Activated gamma-delta T cell treated with anti-CD3 and anti-CD28 coated beads, Interleukin-2, amount 50 U/mL, for 16 hours (primary cell): ENCODE measurements at places on chromosomes 1 and 21.

DNA sequence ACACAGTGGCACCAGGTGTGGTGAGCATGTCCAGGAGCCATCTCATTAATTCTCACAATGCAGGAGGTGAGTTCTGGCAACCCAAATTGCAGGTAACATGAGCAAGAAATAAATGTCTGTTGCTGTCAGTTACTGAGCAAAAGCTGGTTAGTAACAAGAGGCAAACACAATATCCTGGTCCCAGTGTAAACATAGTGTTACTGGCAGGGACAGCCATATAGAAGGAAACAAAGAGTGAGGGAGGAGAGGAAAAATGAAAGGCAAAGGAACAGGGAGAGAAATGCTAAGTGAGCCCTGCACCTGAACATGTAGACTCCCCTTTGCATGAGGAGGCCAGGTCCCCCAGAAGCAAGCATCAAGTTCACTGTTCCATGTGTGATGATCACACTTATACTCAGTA is 203.6 kb downstream of the TRABD2B start:
- no peak for DNase-seq

GRCh38 chr1:110671361-110671760 is 3.4 kb downstream of the KCNA3 start:
- DNase-seq = no peak

DNA sequence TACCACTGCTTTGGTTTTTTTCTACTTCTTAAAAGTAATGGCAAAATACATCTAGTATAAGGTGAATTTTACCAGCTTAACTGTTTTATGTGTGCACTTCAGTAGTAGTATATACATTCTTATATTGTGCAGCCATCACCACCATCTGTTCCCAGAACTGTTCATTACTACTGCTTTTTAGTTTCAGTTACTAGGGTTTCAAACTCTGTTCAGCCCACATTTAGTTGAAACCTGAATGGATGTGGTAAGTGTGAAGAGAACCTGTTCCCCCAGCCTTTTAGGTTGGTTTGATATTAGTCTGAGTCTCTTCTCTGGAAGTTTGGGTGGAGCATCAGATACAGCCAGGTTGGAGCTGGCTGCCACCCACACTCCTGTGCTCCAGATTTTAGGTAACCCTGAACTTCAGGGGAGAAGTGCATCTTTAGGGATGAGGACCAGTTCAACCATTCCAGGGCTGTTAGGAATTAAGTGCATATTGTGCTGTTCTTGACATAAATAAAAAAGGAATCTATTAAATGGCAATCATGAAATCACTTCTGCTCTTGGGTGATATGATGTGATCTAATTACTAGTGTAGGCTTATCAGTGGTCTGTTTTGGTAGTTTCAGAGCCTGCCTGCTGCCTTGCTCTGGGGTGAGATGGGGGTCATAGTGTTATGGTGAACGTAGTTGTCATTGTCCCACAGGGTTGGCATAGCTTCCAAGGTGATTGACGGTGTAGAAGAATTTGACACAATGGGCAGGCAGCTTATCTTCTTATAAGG is 32.1 kb downstream of the URB2 start:
- no peak for DNase-seq

GRCh38 chr1:154967331-154967950 is 3.1 kb downstream of the SHC1 start:
- no peak for DNase-seq

DNA sequence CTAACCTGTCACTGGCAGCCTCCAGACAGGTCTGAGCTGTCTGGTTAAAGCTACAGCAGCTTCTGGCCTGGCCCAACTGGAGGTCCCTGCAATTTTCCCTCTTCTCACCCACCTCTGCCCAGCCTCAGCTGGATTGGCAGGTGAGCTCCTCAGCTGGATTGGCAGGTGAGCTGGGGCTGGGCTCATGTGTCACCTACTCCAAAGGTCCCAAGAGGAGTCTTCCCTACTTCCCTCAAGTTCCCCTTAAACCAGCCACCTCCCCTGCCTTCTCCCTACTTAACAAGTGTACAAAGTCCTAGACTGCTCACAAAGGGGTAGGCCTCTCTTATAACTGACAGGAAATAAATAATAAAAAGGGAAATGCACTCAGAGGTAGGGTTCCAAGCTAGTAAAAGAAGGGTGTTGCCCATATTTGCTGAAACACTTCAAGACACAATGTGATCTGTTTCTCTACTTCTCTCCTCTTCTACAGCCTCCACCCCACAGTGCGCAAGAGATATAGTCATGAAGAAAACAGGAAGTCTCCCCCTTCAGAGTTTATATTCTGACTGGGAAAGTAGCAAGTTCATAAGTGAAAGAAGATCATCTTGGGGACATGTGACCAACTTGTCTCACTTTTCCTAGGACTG is at the start of gene GPA33:
GPA33 (minus strand) TSS at position 64 of the 629 bp plus-strand sequence. CDS start 90 bp downstream, outside the sequence.
- no peak for DNase-seq

DNA sequence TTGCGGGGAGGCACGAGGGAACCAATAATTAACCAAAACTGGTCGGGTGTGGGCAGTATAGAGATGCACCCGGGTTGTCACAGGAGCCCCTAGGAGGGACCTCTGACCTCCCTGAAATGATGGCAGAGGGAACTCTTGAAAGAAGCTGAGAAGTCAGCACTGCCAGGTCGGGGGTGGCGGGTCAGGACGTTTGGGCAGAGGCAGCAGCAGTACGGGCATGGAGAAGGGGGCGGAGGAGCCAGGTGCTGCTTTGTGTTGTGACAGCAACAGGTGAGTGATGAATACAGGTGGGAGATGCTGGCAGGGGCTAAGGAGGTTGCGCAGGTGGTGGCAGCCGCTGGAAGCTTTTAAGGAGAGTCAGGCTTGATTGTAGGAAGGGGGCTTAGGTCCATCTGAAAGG is 11.7 kb downstream of the TNFRSF1B start:
- no peak for DNase-seq

GRCh38 chr1:195195423-195196057 is 1412.7 kb downstream of the KCNT2 start:
- DNase-seq = no peak

DNA sequence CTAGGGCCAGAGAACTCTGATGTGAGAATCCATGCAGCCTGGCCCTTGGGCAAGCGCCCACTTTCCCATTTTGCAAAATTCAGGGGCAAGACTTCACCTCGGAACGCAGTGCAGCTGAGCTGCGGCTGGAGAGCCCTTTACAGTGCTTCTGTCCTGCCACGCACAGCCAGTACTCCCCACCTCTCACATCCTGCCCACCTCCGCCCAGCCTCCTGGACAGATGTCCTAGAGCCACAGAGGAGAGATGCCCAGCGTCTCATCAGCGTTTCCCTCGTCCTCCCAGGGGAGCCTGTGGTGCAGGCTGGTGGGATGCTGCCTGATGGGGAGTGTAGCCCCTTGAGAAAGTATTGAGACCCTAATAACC is 29.6 kb downstream of the RUNX3 start:
- no peak for DNase-seq

DNA sequence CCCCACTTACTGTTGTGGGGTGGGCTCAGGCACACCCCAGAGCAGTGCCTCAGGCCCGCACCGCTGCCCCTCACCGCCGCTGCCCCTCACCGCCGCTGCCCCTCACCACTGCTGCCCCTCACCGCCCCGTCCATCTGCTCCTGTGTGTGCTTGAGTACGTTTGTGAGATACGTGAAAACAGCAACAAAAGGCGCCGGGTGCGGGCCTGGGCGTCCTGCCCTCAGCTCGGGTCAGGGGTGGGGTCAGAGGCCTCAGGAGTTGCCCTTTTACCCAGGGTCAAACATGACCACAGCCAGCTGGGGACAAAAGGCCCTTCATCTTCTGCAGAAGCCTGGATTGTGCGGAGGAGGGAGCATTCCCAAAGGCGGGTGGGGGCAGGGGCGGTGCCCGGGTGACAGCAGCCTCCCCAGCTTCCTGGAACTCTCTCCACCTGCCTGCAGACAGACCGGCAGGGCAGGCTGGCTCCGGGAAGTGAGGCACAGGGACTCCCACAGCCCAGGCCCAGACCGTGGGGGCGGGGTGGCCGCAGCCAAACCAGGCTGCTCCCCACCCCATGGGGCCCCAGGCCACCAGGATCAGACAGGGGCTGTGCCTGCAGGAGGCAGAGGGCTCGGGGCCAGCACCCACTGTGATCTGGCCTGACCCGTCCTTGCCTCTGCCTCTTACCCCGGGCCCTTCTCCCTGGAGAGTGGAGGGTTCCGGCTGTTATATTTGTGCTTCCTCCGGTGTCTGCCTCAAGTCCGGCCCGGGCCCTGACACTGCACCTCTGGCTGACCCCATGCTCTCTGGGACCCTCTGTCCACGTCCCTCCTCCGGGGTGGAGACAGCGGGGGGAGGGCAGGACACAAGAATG is 2.3 kb upstream of the VWA1 start:
- no peak for DNase-seq

DNA sequence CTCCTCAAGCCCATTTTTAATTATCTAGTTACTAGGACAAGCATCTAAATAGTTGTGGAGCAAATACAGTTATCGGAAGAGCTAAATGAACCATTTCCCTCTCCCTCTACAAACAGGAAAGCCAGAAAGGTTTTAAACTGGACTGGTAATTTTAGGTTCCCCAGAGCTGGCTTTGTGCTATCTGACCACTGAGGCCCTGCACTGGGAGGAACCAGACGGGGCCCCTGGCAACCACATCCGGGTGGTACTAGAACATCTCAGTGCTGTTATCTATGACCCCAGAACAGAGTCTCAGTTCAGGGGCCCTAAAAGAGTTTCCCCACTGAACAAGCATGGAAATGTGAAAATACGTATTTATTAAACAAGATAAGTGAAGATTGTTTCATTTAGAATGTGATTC is 7.7 kb upstream of the RSPH1 start:
- no peak for DNase-seq

- DNase-seq = no peak
Measured at GRCh38 chr1:209103092-209103491, 480.4 kb upstream of the CAMK1G start.

DNA sequence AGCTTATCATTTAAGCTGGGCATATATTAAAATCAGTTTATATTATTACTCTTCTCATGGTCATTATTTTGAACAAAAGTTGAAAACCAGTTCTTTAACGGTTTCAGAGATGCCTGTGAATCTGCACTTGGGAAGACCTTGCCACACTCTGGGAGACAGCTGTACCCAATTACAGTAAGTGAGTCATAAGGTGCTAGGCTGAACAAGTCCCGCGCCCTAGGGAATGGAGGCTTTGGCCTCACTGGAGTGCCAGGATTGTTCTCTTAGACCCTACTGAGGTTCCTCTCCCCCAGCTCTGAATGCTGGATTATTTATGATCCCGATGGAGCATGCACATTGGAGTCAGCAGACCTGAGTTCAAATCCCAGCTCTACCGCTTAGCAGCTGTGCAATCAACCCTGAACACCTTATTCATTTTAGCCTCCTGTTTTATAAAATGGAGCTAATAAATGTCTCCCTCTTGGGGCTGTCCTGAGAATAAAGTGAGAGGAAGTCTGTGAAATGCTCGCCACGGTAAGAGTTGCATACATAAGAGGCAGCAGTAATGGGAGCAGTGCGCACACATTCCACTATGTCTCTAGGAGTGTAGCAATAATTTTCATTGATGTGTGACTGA is 266.2 kb downstream of the FOXD2 start:
- no peak for DNase-seq

GRCh38 chr1:221430152-221430960 is 311.5 kb downstream of the DUSP10 start:
- DNase-seq = no peak

- no peak for DNase-seq
Measured at GRCh38 chr1:38671221-38671620, 188.4 kb downstream of the RRAGC start.

DNA sequence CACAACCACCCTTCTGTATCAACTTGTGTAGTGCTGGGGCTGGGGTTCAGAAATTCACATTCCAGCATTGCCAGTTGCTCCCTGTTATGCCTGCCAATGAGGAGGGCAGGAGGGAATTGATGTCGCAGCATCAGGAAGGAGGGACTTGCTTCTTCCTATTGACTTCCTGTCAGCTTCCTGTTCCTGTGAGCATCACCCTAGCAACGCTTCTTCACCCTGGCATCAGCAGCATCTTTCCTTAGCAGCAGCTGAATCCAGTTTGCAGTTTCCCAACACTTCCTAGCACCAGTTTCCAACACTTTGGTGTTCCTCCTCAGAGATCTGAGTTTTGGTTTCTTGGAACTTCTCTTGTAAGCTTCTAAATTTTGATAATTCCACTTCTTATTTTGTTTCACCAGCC is 8.9 kb upstream of the TRIM62 start:
- DNase-seq = no peak

DNA sequence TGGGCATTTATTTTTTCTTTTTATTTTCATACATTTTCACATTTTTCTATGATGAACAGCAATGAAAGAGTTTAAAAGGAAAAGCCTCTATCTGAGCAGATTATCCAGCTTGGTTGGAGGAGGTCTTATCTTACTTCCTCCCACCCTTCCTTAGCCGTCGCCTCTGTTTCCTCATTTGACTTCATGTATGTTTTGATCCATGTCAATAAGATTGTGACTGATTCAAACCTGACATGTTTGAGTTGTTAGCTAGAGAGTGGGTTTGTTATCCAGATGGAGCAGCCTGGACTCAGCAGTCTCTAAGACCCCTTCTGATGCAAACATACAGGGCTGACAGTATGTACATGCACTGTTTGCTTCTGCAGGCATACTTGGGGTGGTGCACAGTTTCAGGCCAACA is 31.2 kb downstream of the MACO1 start:
- DNase-seq = no peak

DNA sequence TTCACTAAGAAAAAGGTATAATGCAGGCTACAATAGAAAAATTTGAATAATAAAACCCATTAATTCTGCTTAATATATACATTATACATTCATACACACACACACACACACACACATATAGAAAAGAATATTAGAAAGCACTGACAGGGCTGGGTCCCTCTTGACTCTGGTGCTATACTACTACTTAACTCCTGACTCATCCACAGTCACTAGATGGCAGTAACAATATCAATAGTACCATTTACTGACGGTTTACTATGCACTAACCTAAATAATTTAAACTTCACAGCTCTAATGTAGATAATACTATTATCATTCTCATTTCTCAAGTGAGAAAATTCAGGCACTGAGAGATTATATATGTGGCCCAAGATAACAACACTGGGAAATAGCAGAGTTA is 87.5 kb downstream of the COP1 start:
- no peak for DNase-seq

DNA sequence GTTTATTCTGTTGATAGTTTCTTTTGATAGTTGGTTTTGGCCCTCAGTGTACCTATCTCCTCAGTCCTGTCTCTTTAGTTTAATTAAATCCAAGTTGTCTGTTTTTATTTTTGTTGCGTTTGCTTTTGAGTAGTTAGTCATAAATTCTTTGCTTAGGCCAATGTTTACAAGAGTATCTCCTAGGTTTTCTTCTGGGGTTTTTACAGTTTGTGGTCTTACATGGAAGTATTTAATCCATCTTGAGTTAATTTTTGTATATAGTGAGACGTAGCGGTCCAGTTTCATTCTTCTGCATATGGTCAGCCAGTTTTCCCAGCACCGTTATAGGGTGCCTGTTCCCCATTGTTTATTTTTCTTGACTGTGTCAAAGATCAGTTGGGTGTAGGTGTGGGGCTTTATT is 139.4 kb downstream of the POU2F1 start:
- no peak for DNase-seq
